ENCODE measurements at places on chromosomes 13 and 19.
A peak's percentile ranks its signal among the peaks of the same experiment; 100 is the strongest.

- DNase-seq = no peak
These were observed 450.8 kb downstream of the DCT start for GRCh38 chr13:94028650-94029049.

DNA sequence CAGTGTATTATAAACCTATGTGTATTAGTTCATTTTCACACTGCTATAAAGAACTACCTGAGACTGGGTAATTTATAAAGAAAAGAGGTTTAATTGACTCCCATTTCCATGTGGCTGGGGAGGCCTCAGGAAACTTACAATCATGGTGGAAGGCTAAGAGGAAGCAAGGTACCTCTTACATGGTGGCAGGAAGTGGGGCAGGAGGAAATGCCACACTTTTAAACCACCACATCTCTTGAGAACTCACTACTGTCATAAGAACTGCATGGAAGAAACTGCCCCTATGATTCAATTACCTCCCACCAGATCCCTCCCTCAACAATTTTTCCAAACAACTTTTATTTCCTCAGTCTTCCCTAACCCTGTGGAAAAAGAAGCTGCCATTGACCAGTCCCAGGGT is 14.5 kb upstream of the TPP2 start:
- no peak for DNase-seq

DNA sequence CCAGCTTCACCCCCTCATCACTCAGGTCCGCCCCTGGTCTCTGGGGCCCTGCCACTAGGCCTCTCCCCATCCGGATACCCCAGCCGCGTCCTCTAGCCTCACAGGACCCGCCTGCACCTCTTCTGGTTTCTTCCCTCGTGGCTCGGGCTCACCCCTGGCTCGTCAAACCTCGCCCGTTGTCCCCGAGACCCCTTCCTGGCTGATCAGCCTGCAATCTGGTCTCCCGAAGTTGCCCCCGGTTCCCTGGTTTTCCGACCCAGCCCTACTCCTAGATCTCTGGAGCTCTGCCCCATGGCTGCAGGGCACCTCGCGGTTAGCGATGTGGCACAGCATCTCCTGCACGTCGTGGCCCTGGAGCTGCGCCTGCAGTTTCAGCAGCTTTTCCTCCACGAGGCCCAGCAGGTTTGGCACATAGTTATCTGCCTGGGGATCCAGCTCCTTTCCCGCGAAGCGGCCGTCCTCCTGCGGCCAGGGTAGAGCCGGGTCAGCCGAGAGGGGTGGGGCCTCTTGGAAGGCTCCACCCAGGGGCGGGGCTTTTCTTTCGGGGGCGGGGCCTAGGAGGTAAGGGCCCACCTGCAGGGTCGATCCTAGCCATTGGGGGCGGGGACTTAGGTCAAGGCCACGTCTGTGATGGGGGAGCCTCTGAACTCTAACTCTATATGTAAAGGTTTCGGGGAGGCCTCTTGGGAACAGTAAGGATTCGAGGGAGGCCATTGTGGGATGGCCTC is 2.4 kb upstream of the RGL3 start:
- no peak for DNase-seq

DNA sequence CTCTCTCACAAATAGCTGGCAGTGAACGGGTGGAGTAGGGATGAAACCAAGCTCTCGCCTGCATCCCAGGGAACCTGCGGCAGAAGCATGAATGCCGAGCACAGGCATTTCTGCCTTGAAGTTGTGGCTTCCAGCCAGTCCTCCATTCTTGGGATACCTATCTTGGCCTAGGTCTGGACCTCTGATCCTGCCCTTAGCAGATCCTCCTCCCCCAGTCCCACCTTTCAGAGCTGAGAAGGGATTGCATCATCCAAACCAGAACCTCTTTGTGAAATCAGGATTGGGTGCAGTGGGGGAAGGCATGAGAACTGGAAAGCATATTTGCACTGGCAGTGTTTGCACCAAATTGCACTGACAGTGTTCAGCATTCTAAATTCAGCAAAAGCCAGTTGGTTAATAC is 5.8 kb downstream of the ZNF780A start:
- DNase-seq = no peak

- no peak for DNase-seq
These were observed 90.5 kb downstream of the STARD13 start for GRCh38 chr13:33194820-33195692.

- no peak for DNase-seq
These were observed 44.5 kb downstream of the VWA8 start for GRCh38 chr13:41916173-41916954.

DNA sequence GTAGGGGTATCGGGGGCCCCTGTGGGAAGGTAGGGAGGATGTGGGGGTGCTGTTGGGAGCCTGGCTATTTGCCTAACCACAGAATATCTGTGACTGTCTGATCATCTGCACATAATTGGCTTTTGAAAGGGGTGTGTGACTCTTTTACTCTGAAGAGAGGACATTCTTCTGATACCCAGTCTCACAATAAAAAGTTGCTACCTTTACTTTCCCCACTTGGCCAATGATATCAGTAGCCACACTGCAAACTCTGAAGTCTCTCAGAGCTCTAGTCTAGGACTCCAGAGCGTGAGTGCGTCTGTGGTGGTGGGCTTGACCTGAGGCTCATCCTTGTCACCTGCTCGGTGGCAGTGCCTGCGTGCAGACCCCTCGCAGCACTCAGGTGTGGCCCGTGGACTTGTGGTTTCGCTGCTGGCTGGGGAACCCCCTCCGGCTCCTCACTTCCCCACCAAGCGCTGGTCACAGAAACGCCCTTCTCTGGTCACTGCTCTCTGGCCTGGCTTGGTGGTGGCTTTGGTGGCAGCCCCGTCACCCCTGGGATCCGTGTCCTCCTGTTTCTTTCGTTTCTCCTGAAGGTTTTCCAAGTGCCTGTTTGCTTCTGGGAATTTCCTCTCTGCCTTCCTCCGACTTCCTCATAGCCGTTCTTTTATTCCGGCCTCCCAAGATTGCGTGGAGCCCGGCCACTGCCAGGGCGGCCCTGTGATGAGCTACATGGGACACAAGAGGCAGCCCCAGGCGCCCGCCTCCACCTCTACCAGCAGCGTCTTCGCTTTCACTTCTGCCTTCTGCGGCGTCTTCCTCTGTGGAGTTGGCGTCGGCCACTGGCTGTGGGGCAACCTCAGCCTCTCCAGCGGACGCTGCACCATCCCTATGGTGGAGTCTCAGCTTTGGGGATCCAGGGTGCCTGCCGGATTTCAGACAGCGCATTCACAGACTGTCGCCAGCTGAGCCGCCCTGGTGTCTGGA is 78.0 kb downstream of the ATP11A start:
- DNase-seq = peak; percentile 39

DNA sequence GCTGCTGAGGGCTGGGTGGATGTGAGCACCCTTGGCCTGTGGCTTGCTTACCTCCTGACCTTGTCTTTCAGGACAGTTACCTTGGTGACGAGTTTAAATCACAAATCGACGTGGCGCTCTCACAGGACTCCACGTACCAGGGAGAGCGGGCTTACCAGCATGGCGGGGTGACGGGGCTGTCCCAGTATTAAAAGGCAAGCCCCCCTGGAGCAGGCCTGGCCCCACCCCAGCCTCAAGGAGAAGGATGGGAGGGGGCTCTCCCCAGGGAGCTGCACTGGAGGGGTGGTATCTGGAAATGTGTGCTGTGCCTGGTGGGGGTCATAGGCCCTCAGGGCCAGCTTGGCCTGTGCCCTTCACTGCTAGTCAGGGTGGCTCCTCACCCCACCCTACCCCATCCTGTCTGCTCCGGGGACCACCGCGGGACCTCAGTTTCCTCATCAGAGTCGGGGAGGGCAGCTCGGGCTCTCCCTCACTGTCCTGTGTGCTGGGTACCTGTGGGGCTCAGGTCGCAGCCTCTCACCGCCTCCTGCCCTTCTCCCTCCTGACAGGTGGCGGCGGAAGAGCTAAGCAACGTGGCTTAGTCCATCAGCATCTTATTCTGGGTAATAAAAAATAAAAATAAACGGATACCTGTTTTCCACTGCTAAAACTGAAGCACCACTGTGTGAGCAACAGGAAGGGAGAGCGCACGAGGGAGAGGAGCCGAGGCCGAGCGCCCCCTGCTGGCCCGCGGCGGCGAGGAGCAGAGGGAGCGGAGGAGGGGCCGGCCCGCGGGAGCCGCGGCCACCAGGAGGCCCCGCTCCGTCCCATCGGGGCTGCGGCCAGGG is 29.8 kb downstream of the CERS1 start:
- DNase-seq = peak; percentile 56

- no peak for DNase-seq
These were observed 382 bp upstream of the NAXD start for GRCh38 chr13:110615005-110615321.

DNA sequence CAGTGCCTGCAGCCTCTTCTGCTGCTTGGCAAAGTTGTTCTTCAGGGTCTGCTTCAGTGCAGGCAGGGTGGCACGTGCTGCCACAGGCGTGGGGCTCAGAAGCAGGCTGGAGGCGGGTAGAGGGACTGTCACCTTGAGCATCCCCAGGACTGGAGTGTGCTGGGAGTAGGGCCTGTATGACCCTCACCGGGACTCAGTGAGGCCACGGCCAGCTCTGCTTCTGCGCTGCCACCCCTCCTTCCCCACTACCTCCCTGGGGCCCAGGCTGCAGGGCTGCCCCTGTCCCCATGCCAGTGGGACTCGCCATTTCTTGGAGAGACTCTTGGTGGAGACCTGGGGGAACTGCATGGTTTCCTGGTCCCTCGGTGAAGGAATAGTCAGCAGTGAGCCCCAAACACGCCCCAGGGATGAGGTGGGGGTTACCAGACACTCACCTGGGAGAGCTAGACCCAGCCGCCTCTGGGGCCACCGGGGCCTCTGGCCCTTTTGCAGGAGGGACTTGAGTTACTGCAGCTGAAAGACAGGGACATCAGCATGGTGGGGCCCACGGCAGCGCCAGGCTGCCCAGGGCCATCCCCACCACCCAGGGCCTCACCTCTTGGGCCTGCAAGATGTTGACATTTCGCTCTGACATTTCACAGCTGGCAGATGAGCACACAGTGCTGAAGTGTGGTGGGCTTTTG is 29.9 kb downstream of the TUBA3C start:
- DNase-seq = no peak

GRCh38 chr13:112603641-112604225 is 15.8 kb upstream of the TUBGCP3 start:
- no peak for DNase-seq
